Progenitor cell of endocrine pancreas (in vitro differentiated cells): ENCODE measurements at places on chromosomes 1 and 21.

DNA sequence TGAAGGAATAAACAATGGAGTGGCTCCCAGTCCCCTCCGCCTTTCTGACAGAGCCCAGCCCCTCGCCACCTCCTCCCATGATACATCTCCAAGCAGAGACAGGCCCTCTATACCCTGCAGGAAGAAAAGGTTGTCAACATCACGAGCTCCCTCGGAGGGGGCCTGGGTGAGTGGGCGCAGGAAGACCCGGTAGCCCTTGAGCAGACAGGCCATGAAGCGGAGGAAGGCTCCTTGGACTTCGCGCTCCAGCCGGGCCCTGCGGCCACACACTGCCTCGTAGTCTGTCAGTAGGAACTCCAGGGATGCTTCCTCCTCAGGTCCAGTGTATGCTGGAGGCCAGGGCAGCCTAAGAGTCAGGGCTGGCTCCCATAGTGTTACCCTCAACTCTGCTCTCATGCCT, 7.0 kb downstream of the DENND4B start:
- peaks cover under 1% of the 10 kb centered on the region for H3K4me1 ChIP-seq
- no peak overlapping the region for H3K27ac ChIP-seq
- peaks cover 6% of the 10 kb centered on the region for H3K36me3 ChIP-seq
- H3K27me3 ChIP-seq: no peaks in the 10 kb centered on the region
- no peak overlapping the region for H3K4me3 ChIP-seq
- no peak for DNase-seq

DNA sequence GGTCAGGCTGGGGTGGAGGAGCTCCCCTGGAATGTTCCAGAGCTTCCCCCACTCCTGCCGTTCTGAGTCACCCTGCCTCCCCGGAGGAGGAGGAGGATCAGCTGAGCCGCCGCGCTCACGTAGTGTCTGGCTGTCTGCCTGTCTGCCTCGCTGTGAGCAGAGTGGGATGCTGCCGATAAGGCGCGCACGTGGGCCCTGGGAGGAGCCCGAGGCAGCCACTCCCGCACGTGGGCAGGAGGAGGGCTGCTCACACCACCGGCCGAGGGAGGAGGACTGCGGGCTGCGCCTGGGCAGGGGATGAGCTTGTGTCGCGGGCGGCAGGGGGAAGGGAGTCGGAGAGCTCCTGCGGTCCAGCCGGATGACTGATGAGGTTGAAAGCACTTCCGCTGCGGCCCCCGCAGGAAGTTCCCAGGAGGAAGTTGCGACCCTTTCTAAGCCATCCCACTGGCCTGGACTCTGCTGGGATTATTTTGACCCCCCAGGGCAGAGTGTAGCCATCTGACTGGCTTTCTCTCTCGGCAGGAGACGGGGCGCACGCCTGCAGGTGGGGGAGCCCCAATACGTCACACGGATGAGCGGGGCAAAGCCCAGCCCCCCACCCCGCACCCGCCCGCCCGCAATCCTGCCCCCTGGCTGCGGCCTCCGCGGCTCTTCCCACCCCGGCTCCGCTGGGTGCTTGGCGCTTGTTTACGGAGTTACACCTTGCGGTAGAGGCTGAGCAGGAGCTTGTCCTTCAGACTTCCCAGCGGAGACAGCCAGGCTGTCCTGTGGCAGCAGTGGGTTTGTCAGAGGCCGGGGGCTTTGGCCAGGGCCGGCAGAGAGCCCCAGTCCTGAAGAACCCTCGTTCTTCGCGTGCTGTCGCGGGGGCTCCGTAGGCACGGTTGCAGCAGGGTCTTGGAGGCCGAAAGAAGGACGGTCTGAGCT, 9.8 kb downstream of the PDXK start:
- peaks cover 11% of the 10 kb centered on the region for H3K4me1 ChIP-seq
- peak; percentile 49 for DNase-seq
- H3K4me3 ChIP-seq: peak overlapping the region; percentile 81
- H3K36me3 ChIP-seq: peaks cover 2% of the 10 kb centered on the region
- no peaks in the 10 kb centered on the region for H3K27me3 ChIP-seq

GRCh38 chr1:151867321-151867720, 13.8 kb upstream of the THEM5 start:
- no peaks in the 10 kb centered on the region for H3K36me3 ChIP-seq
- no peak overlapping the region for H3K4me3 ChIP-seq
- DNase-seq: no peak
- peaks cover 6% of the 10 kb centered on the region for H3K27me3 ChIP-seq
- no peak overlapping the region for H3K27ac ChIP-seq
- H3K4me1 ChIP-seq: peaks cover 13% of the 10 kb centered on the region

DNA sequence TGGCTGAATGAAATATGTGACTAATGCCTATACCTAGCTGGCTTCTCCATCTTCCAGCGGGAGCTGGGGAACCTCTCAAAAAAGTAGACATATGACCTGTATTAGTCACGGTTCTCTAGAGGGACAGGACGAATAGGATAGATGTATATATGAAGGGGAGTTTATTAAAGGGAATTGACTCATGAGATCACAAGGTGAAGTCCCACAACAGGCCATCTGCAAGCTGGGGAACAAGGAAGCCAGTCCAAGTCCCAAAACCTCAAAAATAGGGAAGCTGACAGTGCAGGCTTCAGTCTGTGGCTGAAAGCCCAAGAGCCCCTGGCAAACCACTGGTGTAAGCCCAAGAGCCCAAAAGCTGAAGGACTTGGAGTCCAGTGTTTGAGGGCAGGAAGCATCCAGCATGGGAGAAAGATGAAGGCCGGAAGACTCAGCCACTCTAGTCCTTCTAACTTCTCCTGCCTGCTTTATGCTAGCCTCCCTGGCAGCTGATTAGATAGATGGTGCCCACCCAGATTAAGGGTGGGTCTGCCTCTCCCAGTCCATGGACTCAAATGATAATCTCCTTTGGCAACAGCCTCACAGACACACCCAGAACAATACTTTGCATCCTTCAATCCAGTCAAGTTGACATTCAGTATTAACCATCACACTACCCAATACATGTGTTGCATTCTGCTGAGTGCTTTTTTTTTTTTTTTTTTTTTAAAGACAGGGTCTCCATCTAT, 19.6 kb downstream of the OLIG1 start:
- no peak overlapping the region for H3K4me3 ChIP-seq
- H3K27ac ChIP-seq: no peak overlapping the region
- no peaks in the 10 kb centered on the region for H3K36me3 ChIP-seq
- no peaks in the 10 kb centered on the region for H3K4me1 ChIP-seq
- peaks cover 14% of the 10 kb centered on the region for H3K27me3 ChIP-seq

- H3K4me1 ChIP-seq: peaks cover 13% of the 10 kb centered on the region
- H3K36me3 ChIP-seq: no peaks in the 10 kb centered on the region
- H3K27me3 ChIP-seq: no peaks in the 10 kb centered on the region
- H3K27ac ChIP-seq: peak overlapping the region; percentile 17
These were observed 27.9 kb downstream of the OVAAL start for GRCh38 chr1:180586671-180587155.

- H3K27ac ChIP-seq: peak overlapping the region; percentile 46
- no peak overlapping the region for H3K4me3 ChIP-seq
- H3K36me3 ChIP-seq: no peaks in the 10 kb centered on the region
- H3K27me3 ChIP-seq: no peaks in the 10 kb centered on the region
- no peak for DNase-seq
- peaks cover 6% of the 10 kb centered on the region for H3K4me1 ChIP-seq
These were observed 109.8 kb downstream of the MAST2 start for GRCh38 chr1:45913183-45913683.

- H3K27me3 ChIP-seq: peaks cover 3% of the 10 kb centered on the region
- no peak overlapping the region for H3K4me3 ChIP-seq
- H3K36me3 ChIP-seq: no peaks in the 10 kb centered on the region
These were observed 40.9 kb upstream of the DAB1 start for GRCh38 chr1:57464756-57465155.

- H3K36me3 ChIP-seq: no peaks in the 10 kb centered on the region
- H3K27me3 ChIP-seq: peaks cover 6% of the 10 kb centered on the region
- H3K4me1 ChIP-seq: peaks cover 26% of the 10 kb centered on the region
- no peak for DNase-seq
- no peak overlapping the region for H3K4me3 ChIP-seq
These were observed 33.3 kb upstream of the SUCO start for GRCh38 chr1:172499636-172500141.

DNA sequence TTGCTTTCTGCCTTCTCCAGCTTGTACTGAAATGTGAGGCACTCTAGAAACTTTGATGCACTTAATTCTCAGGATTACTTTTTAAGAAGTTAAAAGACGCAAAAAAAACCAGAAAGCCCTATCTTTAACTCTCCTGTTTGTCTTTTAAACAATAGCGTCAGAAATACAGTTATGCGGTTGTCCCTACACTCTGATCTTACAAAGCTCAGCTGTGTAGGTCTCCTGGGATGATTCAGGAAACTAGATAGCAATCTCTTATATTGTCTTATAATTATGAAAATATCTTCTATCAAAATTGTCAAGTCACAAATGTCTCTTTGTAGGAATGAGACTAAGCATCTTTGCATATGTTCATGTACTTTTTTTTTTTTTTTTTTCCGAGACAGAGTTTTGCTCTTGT, 26.9 kb upstream of the RCAN3 start:
- no peak for DNase-seq
- H3K27ac ChIP-seq: peak overlapping the region; percentile 49
- no peaks in the 10 kb centered on the region for H3K27me3 ChIP-seq
- no peaks in the 10 kb centered on the region for H3K36me3 ChIP-seq
- no peak overlapping the region for H3K4me3 ChIP-seq

DNA sequence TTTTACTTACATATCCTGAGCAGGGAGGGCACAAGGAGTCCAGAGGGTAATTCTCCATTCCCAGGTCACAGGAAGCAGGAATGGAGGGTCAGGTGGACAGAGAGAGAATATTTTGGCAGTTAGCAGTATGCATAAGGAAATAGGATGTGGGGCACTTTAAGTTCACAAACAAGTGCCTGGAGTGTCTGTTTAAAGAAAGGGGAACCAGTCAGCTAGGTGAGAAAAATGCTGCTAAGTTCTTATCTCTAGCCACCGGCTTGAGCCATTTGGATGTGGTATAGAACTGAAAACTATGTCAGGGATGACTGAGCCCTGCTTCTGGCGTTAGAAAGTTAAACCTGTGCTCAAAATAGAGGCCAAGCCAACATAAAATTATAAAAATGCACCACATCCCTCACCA, 739.7 kb upstream of the NCAM2 start:
- peaks cover 15% of the 10 kb centered on the region for H3K4me1 ChIP-seq
- H3K27ac ChIP-seq: peak overlapping the region; percentile 65
- no peaks in the 10 kb centered on the region for H3K27me3 ChIP-seq
- no peak for DNase-seq
- no peaks in the 10 kb centered on the region for H3K36me3 ChIP-seq
- H3K4me3 ChIP-seq: no peak overlapping the region

DNA sequence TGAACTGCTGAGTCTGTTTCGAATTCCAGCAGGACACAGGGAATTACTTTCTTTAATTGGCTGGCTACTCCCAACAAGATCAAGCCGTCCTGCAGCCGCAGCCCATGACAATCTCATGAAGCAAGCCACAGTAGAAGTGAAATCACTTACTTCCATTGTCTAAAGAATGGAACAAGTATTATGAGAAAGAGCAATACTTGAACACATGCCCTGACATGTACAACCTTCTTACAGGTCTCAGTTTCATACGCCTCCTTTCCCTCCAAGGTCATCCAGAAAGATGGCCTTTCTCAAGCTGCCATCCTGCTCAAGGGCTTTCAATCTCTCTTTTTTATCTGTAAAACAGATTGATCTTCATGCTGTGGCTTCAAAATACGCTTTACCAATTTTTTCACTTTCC, 85.1 kb downstream of the PCSK9 start:
- H3K27ac ChIP-seq: no peak overlapping the region
- H3K27me3 ChIP-seq: no peaks in the 10 kb centered on the region
- peaks cover 66% of the 10 kb centered on the region for H3K36me3 ChIP-seq
- peaks cover 5% of the 10 kb centered on the region for H3K4me1 ChIP-seq

DNA sequence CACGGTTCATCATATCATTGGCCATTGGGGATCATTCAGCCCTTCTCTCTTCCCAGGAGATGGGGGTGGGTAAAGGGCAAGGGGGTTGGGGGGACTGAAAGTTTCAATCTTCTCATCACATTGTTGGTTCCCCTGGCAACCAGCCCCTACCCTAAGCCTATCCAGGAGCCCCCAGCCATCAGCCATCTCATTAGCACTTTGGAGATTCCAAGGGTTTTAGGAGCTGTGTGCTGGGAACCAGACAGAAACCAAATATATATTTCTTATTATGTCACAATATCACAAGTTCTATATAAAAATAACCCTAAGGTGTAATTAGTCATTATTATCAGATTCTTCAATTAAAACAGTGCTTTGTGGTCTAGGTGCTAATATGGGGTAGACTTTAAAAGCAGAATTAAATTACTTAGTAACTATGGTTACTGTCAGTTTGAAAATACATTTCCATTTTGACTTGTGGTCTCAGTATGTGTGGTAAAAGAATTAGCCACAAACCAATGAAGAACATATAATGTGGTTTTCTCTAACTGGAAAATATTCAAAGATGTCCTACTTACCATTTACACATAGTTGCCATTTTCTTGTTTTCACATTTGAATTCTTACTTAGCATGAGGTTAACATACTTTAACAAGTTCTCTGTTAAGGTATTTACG, 28.1 kb downstream of the IL23R start:
- peaks cover 6% of the 10 kb centered on the region for H3K27me3 ChIP-seq
- no peak overlapping the region for H3K27ac ChIP-seq
- no peak overlapping the region for H3K4me3 ChIP-seq

- no peak overlapping the region for H3K4me3 ChIP-seq
- H3K4me1 ChIP-seq: no peaks in the 10 kb centered on the region
- DNase-seq: no peak
- H3K27ac ChIP-seq: no peak overlapping the region
- peaks cover 4% of the 10 kb centered on the region for H3K27me3 ChIP-seq
These were observed 132.9 kb upstream of the POU3F1 start for GRCh38 chr1:38179483-38179882.

GRCh38 chr1:44433209-44433608, 28.2 kb downstream of the RNF220 start:
- H3K4me3 ChIP-seq: no peak overlapping the region
- no peak overlapping the region for H3K27ac ChIP-seq
- no peak for DNase-seq
- peaks cover 19% of the 10 kb centered on the region for H3K4me1 ChIP-seq
- no peaks in the 10 kb centered on the region for H3K36me3 ChIP-seq

DNA sequence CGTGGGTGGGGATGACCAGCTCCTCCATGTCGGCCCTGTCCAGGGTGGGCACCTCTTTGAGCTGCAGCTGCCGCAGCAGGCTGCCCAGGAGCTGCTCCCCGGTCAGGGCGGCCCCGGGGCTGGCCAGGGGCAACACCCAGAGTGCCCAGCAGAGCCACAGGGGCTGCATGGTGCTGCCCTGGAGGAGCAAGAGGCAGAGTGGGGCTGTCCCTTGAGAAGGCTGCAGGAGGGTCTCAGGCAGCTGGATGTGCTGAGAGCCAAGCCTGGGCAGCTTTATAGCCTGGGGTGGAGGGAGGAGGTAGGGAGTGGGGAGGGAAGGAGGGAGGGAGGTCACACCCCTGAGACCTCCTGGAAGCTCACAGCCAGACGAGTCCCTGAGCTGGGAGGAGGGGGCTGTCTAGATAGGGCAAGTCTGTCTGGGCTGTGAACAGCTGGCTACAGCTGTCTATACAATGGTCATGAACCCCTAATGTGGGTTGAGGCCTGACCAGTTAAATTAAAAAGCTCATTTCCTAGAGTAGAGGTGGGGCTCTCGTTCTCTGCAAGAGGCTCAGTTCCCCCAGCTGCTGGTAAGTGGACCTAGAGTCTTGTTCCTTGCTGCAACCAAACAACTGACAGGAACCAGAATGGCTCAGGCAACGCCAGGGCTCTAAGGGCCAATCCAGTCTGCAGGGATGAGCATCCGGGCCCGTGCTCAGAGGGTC, at the start of gene LEFTY1:
Gene LEFTY1, minus strand, starts transcription at position 249 of the 704 bp plus-strand sequence. Its CDS starts 80 bp downstream, at position 169.
- H3K4me1 ChIP-seq: peaks cover 27% of the 10 kb centered on the region
- H3K36me3 ChIP-seq: peaks cover 6% of the 10 kb centered on the region
- no peak for DNase-seq
- peak within 1 kb of the TSS; percentile 90 for H3K27ac ChIP-seq
- peak within 1 kb of the TSS; percentile 63 for H3K4me3 ChIP-seq

- H3K4me3 ChIP-seq: no peak overlapping the region
- no peak for DNase-seq
These were observed 228.6 kb upstream of the LYPLAL1 start for GRCh38 chr1:218945050-218945449.
